ENCODE measurements at places on chromosomes 4 and X.

DNA sequence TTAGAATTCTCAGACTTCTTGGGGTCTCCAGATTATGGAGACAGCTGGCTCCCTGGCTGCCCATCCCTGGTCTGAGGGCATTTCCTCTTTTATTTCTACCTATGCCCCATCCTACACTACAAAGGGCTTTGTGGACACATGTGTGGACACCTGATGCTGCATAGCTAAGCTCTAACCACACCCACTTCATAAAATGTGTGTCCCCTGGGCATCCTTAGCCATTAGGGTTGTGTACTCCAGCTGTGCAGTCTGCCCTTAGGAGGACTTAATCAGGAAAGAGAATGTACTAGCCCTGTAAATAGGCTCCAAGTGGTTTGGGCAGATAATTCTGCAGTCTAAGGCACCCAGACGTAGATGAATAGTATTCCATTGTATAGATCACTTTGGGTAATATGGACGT is 47.0 kb downstream of the COQ2 start:
- no peaks in the 10 kb centered on the region for H3K27me3 ChIP-seq
- H3K4me3 ChIP-seq = no peak overlapping the region
- H3K36me3 ChIP-seq = no peaks in the 10 kb centered on the region
- peaks cover 5% of the 10 kb centered on the region for H3K4me1 ChIP-seq
- no peak overlapping the region for H3K27ac ChIP-seq

DNA sequence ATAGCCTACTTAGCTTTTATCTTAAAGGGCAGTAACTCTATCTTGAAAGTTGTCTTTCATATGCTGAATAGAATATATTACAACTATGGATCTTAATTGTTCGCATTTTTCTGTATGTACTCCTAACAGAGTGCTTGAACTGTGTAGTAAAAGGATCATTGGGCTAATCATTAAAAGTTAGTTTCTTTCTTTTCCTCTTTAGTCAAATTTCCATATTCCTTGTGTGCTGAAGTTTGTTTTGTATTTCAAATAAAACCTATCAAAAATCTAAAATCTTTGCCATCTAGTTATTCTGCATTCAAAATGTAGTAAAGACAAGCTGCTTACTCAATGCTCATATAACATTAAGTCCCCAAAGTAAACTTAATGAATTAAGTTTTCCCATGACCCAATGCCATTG is 182.7 kb downstream of the HTR2C start:
- no peaks in the 10 kb centered on the region for H3K4me1 ChIP-seq
- H3K27me3 ChIP-seq = no peaks in the 10 kb centered on the region
- no peak for DNase-seq
- H3K4me3 ChIP-seq = no peak overlapping the region
- H3K36me3 ChIP-seq = no peaks in the 10 kb centered on the region

DNA sequence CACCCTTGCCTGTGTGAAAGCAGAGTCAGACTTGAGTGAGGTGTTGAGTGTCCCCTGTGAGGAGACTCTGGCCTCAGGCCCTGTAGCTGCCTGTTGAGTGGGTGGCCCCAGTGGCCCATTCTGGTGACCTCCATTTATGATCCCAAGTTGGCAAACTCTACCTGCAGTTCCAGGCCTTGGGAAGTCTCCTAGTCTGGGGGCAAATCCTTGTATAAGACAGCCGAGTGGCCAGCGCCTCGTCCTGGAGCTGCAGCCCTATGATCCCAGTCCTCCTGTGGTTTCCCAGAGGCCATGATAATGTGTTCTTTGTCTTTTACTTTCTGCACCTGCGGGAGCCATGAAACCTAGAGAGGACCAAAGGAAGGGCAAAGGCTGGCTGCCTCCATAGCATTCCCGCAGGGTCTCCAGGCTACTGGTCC is 58.7 kb downstream of the NBDY start:
- H3K27ac ChIP-seq = no peak overlapping the region
- DNase-seq = no peak
- H3K4me3 ChIP-seq = no peak overlapping the region
- no peaks in the 10 kb centered on the region for H3K27me3 ChIP-seq
- H3K36me3 ChIP-seq = peaks cover 4% of the 10 kb centered on the region

DNA sequence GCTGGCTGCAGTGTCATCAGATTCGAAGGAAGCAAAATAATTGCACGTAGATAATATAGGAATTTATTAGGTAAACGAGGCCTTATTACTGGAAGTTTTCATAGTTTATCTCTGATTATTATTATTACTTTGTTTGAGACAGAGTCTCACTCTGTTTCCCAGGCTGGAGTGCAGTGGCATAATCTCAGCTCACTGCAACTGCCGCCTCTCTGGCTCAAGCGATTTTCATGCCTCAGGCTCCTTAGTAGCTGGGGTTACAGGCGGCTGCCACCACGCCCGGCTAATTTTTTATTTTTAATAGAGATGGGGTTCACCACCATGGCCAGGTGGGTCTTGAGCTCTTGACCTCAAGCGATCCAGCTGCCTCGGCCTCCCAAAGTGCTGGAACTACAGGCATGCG is 12.5 kb downstream of the CLCN3 start:
- H3K4me3 ChIP-seq = no peak overlapping the region
- H3K36me3 ChIP-seq = peaks cover 20% of the 10 kb centered on the region
- no peak overlapping the region for H3K27ac ChIP-seq
- H3K27me3 ChIP-seq = no peaks in the 10 kb centered on the region
- no peaks in the 10 kb centered on the region for H3K4me1 ChIP-seq

DNA sequence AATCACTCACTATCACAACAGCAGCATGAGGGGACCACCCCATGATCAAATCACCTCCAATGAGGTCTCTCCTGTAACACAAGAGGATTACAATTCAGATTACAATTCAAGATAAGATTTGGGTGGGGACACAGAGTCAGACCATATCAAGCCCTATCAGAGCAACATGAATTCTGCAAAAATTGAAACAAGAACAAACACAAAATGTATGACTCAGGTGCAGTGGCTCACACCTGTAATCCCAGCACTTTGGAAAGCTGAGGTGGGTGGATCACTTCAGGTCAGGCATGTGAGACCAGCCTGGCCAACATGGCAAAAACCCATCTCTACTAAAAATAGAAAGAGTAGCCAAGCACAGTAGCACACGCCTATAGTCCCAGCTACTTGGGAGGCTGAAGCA is 13.4 kb upstream of the HPSE start:
- H3K4me3 ChIP-seq = no peak overlapping the region
- H3K36me3 ChIP-seq = no peaks in the 10 kb centered on the region
- no peak overlapping the region for H3K27ac ChIP-seq
- no peaks in the 10 kb centered on the region for H3K4me1 ChIP-seq
- DNase-seq = no peak

- no peak overlapping the region for H3K4me3 ChIP-seq
- H3K36me3 ChIP-seq = no peaks in the 10 kb centered on the region
- no peaks in the 10 kb centered on the region for H3K4me1 ChIP-seq
- no peak for DNase-seq
Observed at GRCh38 chrX:150887906-150888465, 10.5 kb downstream of the CD99L2 start.

GRCh38 chrX:24271262-24271661 is 42.6 kb downstream of the SUPT20HL2 start:
- no peaks in the 10 kb centered on the region for H3K4me1 ChIP-seq
- H3K36me3 ChIP-seq = no peaks in the 10 kb centered on the region
- H3K27me3 ChIP-seq = no peaks in the 10 kb centered on the region
- no peak for DNase-seq

- peak overlapping the region; percentile 74 for H3K4me3 ChIP-seq
- DNase-seq = peak; percentile 71
- no peaks in the 10 kb centered on the region for H3K4me1 ChIP-seq
- peak overlapping the region; percentile 83 for H3K27ac ChIP-seq
- peaks cover 40% of the 10 kb centered on the region for H3K27me3 ChIP-seq
- H3K36me3 ChIP-seq = no peaks in the 10 kb centered on the region
Observed at GRCh38 chrX:150365990-150366911, 3.1 kb downstream of the MAMLD1 start.

GRCh38 chr4:101621120-101621519 is 169.4 kb upstream of the BANK1 start:
- no peak overlapping the region for H3K27ac ChIP-seq
- no peak overlapping the region for H3K4me3 ChIP-seq
- H3K27me3 ChIP-seq = no peaks in the 10 kb centered on the region
- no peak for DNase-seq
- no peaks in the 10 kb centered on the region for H3K4me1 ChIP-seq

- no peaks in the 10 kb centered on the region for H3K4me1 ChIP-seq
- DNase-seq = no peak
- H3K27ac ChIP-seq = no peak overlapping the region
- no peaks in the 10 kb centered on the region for H3K36me3 ChIP-seq
- H3K27me3 ChIP-seq = no peaks in the 10 kb centered on the region
Observed at GRCh38 chr4:66062921-66063320, 392.6 kb upstream of the EPHA5 start.

GRCh38 chr4:102411408-102411807 is 66.1 kb upstream of the SLC39A8 start:
- no peaks in the 10 kb centered on the region for H3K4me1 ChIP-seq
- H3K4me3 ChIP-seq = no peak overlapping the region
- H3K36me3 ChIP-seq = no peaks in the 10 kb centered on the region

DNA sequence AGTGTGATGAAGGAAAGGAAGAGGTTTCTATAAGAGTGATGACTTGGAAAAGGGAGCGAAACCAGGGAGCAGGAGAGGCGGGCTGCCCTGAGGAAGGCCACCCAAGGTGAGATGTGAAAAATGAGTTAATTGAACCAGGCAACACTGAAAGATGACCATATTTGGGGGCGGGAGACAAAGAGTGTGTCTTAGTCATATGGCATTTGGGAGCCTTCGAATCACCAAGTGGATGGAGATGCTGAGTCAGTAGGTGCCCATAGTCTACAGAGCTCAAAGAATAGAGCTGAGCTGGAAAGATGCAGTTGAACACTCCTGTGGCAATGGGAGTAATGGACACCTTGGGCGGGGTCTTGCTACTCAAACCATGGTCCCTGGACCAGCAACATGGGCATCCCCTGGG is 8.3 kb upstream of the TLR8 start:
- no peak for DNase-seq
- no peak overlapping the region for H3K27ac ChIP-seq
- no peaks in the 10 kb centered on the region for H3K27me3 ChIP-seq
- H3K4me3 ChIP-seq = no peak overlapping the region
- H3K4me1 ChIP-seq = no peaks in the 10 kb centered on the region
- no peaks in the 10 kb centered on the region for H3K36me3 ChIP-seq

GRCh38 chr4:138182838-138183426 is 59.2 kb downstream of the SLC7A11 start:
- no peak for DNase-seq
- H3K27me3 ChIP-seq = no peaks in the 10 kb centered on the region
- no peaks in the 10 kb centered on the region for H3K36me3 ChIP-seq
- no peak overlapping the region for H3K27ac ChIP-seq

DNA sequence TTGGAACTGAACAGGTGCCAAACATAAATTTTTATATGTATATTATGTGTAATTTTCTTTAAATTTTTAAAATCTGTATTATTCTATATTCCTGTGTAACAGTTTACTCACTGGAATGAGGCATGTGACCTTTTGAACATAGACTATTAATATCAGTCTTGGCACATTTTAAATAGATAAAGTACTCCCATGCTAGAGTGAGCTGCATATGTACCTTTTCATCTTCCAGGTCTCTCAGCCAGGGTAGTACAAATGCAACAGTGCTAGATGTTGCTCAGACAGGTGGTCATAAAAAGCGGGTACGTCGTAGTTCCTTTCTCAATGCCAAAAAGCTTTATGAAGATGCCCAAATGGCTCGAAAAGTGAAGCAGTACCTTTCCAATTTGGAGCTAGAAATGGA is 242.0 kb downstream of the RAPGEF2 start:
- no peaks in the 10 kb centered on the region for H3K4me1 ChIP-seq
- no peak for DNase-seq
- peaks cover 74% of the 10 kb centered on the region for H3K36me3 ChIP-seq
- H3K4me3 ChIP-seq = no peak overlapping the region
- no peak overlapping the region for H3K27ac ChIP-seq
- no peaks in the 10 kb centered on the region for H3K27me3 ChIP-seq

GRCh38 chrX:30910124-30910860 is 21.2 kb upstream of the TAB3 start:
- H3K27ac ChIP-seq = no peak overlapping the region
- peak; percentile 53 for DNase-seq
- no peak overlapping the region for H3K4me3 ChIP-seq
- no peaks in the 10 kb centered on the region for H3K36me3 ChIP-seq
- H3K27me3 ChIP-seq = no peaks in the 10 kb centered on the region

DNA sequence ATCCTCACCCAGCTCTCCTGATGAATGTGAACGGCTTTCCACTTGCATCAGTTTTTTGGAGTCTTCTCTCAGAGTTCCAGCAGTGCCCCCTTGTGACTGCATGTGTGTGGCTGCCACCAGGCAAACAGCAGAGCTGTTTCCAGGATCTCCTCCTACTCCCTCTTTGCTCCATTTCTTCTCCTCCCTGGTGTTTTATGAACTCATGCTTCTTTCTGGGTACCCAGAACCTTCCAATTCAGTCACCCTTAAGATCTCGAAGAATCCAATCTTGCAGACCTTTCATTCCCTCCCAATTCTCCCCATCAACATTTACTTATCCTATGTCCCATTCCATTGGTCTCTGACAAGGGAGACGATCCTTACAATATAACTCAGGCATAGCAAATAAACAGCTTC is 6.8 kb upstream of the TCEANC start:
- H3K4me1 ChIP-seq = no peaks in the 10 kb centered on the region
- H3K36me3 ChIP-seq = no peaks in the 10 kb centered on the region
- no peaks in the 10 kb centered on the region for H3K27me3 ChIP-seq
- no peak overlapping the region for H3K4me3 ChIP-seq

DNA sequence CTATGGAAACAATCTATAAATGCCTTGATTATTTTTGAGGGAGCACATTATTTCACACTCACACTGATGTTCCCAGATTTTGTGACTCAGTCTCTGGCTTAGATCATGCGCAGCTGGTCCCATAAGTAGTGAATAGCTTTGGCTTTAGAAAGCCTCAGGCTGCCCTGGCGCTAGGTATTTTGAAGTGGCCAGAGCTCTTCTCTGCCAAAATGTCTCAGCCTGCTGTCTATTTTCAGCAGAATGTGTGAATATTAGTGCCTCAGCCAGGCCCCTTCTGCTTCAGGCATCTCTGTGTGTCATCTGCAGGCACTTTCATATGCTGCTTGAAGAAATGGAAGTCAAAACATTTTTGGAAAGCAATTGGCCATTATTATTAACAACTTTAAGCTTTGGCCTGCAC is 931.0 kb upstream of the INTU start:
- no peak overlapping the region for H3K4me3 ChIP-seq
- no peaks in the 10 kb centered on the region for H3K36me3 ChIP-seq
- no peaks in the 10 kb centered on the region for H3K27me3 ChIP-seq
- H3K4me1 ChIP-seq = peaks cover 7% of the 10 kb centered on the region

GRCh38 chr4:67934628-67935027 is 28.7 kb downstream of the TMPRSS11A start:
- H3K4me1 ChIP-seq = no peaks in the 10 kb centered on the region
- H3K4me3 ChIP-seq = no peak overlapping the region
- no peak overlapping the region for H3K27ac ChIP-seq
- peak; percentile 43 for DNase-seq
- no peaks in the 10 kb centered on the region for H3K27me3 ChIP-seq

Data from endodermal cell (in vitro differentiated cells).